ENCODE measurements at places on chromosomes 2 and 18.
A peak's percentile ranks its signal among the peaks of the same experiment; 100 is the strongest.

DNA sequence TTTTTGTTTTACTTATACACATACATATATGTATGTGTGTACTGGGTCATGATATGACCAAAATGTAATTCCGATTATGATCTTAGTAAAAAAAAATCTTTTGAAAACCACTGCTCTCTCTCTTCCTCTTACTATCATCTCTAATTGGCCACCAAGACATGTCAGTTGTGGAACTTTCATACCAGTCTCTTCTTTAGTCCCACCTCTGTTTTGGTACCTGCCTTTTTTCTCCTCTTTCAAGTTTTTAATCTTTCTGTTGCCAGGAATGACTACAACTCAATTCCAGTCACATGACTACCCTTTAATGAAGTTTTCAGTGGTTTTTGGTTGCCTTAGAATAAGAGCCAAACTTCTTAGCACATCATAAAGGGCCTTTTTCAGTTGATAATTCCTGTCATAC is 17.1 kb downstream of the RBM44 start:
- DNase-seq = no peak

GRCh38 chr2:143730155-143730952 is 601.1 kb downstream of the ARHGAP15 start:
- no peak for DNase-seq

- DNase-seq = no peak
Observed at GRCh38 chr2:179262077-179262660, 2.5 kb downstream of the SESTD1 start.

DNA sequence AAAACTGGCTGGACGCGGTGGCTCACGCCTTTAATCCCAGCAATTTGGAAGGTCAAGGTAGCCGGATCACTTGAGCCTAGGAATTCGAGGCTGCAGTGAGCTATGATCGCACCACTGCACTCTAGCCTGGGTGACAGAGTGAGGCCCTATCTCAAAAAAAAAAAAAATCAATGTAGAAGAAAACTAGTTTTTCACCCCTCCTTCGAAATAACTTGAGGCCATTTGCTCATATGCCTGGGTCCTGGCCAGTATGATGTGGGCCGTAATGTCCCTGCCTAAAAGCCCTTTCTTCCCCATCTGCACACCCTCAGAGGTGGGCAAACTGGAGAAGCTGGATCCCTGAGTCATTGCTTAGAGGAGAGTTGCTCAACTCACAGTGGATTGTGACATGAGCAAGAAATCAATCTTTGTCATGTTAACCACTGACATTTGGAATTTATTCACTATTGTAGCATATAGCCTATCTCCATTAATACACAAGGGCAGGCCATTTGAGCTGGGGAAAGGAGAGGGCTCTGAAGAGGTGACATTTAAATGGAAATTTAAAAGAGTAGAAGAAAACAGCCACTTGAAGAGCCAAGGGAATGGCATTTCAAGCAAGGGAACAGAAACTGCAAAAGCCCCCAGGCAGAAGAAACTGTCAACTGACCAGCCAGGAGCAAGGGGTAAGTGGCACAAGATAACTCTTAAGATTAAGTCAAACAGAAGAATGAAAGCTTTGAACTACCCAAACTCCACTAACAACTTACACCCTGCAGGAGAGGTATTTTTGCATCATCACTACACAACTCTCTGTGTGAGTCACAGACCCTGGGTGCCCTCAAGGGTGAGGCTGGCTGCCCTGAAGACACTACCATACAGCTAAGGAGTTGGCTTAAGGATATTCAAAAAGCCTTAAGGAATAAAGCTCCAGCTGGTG is 7.6 kb upstream of the METTL21A start:
- no peak for DNase-seq

GRCh38 chr2:5673145-5674025 is 18.8 kb upstream of the SOX11 start:
- peak; percentile 60 for DNase-seq

- no peak for DNase-seq
Observed at GRCh38 chr2:71153585-71154224, 23.3 kb downstream of the MPHOSPH10 start.

GRCh38 chr2:109531221-109531620 is 82.5 kb downstream of the SEPTIN10 start:
- DNase-seq = no peak

DNA sequence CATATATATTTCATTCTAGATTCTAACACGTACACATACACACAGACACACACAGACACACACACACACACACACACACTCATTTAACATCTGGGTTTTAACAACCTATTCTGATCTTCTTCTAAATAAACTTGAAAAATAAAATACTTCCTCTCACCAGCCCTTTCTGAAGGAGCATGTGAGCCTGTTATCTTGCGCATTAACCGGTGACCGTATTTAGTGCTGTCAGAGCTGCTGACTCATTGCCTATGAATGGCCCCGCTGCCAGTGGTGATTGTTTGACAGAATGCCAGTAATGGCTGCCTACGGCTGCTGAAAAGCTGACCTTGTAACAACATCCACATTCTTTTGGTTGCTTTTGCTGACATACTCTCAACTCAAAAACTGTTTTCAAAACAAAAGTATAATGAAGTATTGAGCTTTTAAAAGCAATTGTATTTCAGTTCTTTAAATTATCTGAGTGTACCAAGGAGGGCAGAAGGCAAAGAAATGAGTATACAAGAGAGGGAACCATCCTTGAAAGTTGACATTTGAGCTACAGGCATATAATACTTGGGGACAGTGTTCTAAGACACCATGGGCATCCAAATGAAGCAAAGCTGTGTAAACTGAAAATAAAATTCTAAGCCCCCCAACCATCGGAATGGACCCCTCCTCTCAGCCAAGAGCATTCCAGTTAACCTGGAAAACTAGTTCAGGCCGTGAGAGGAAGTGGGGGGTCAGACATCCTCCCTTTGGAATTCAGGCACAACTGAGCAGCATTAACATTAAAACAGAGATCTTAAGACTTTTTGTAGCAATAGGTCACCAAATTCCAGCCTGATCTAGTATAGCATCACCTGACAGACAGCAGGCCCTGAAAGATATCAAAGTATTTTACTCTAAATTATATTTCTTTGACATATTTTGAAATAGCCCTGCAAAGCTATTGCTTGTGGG is 50.2 kb upstream of the DTNA start:
- peak; percentile 23 for DNase-seq

DNA sequence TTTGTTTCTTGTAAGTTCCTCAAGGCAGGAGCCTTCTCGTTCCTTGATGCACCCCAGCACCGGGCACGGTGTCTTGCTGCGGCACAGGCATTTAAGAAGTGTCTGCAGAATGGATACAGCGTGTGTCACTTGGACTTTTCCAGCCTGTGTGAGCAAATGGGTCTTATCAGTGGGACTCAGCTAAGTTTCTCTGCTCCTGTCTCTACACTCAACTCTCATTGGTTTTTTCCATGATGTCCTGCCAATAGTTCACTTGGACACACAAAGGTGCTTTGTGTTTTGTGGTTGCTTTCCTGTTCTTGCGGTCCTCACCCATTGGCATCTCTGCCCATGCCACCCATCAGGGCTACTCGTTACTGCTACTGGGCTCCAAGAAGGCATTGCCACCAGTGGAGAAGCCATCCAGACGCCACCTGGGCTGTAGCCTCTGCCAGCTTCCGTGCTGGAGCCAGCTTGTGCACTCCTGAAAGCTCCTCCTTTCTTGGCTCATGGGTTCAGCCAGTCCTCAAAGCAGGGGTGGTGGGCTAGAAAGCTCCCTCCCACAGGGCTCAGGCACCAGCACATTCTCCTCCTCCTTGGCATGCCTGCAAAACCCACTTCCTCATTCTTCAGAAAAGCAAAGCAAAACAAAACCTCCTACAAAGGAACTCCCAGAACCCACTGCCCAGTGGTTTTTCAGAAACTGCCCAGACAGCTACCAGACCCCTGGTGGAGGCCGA is 41.4 kb downstream of the IL1R2 start:
- DNase-seq = no peak

- no peak for DNase-seq
Observed at GRCh38 chr2:231546014-231546715, 15.9 kb upstream of the NMUR1 start.

- no peak for DNase-seq
Observed at GRCh38 chr2:88307817-88308216, 137.7 kb downstream of the THNSL2 start.

DNA sequence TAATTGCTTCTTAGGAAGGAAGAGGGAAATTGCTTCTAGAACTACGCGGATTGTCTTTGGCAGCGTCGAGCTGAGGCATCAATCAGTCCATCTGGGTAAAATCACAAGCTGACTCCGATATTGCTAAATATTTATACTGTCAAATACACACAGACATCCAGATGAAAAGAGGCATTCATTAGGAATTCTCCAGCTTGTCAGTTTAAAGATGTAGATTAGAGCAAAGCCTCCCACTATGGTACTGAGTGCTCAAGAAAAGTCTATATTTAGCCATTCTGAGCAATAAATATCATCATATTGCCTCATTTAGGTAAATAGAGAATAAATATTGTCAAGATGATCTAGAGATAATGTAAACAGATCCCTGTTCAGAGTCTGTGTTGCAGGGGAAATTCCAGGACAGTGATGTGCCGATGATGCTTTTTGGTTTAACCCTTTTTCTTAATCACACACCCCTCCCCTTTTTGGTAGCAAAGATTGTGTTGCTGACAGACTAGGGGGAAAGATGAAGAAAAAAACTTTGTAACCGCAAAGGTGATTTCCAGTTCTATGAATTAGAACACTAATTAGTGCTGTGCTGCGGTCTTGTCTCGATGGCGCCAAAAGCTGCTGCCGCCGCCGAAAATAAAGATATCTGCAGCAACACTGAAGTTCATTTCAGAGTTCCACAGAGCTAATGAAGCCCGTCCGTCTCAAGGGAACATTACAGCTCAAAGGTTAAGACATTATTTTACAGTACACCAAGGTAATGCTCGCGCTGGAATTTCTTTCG is 171.8 kb downstream of the PTGR3 start:
- DNase-seq = no peak

DNA sequence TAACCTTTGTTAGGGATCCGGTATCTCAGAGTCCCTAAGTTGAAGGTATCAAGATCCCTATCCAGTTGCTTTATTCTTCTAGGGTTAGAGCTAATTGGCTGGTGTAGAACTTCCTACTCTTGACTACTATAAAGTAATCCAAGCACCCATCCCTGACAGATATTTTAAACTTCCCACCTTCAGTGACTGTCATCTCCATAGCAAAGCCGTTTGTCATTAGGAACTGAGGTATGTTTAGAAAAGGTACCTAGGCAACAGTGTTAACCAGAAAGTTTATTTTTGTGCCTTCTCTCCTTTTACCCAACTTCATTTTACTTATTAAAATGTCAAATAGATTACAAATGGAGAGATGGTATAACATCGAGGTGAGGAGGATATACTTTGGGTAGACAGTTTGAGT is 4.5 kb downstream of the FAM117B start:
- DNase-seq = no peak

GRCh38 chr2:96245609-96246390 is 20.0 kb downstream of the TMEM127 start:
- DNase-seq = no peak

- no peak for DNase-seq
Observed at GRCh38 chr2:173400760-173401159, 46.1 kb downstream of the CDCA7 start.

DNA sequence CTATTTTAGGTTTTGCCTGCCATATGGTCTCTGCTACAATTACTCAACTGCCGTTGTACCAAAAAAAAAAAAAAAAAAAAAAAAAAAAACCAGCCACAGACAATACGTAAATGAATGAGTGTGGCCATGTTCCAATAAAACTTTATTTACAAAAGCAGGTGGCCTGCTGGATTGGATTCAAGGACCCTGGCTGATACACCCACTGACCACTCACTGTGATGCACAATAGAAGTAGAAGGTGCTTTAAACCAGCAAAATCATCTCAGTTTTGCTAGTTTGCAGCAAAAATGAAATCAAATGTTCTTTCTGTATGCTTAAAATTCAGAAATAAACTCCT is 137.4 kb downstream of the AKAIN1 start:
- DNase-seq = no peak

DNA sequence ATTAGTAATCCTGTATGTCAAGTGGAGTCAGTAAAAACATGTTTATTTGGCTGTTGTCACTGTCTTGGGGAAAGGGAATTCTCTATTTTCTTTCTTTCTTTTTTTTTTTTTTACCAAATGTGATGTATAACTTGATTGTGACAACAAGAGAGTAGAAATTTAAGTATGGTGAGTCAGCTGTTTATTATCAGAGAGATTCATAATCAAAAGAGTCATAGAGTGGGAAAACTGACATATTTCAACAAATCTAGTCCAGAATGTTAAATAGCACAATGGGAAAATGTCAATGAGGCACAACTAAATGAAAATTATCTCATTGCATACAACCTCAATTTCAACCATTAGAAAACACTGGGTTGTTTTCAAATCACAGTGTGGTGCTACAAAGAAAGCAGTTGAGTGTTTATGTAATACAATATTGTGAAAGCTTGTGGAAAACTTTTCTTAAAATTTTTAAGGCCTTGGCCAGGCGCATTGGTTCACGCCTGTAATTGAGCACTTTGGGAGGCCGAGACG is 111.9 kb upstream of the DTNA start:
- no peak for DNase-seq

DNA sequence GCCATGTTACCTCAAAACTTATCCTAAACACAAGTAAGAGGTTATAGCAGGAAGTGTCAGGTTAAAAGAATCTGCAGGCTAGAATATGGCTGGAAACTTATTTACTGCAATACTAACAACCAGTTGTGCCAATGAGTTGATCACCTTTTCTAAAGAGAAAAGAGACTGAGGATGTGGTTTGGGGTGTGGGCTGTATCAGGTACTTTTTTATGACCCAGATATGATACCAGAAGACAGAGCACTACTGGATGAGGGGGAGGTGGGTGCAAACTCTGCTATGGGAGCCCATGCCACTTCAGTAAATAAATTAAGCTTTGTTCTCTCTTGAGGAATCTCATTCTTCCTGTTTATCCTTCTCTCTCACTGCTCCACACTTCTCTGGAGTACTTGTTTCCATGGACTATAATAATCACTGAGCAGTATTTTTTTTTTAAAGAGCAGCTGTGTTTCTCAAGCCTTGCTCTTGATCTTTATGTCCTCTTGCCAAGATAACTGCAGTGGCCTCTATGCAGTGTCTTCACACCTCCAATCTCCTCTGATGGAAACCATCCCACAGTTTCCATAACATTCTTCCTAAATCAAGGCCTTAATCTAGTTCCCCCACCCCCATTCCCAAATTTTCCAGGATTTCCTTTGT is 51.2 kb upstream of the NOSTRIN start:
- no peak for DNase-seq

GRCh38 chr2:9178110-9178903 is 28.3 kb upstream of the ASAP2 start:
- no peak for DNase-seq

DNA sequence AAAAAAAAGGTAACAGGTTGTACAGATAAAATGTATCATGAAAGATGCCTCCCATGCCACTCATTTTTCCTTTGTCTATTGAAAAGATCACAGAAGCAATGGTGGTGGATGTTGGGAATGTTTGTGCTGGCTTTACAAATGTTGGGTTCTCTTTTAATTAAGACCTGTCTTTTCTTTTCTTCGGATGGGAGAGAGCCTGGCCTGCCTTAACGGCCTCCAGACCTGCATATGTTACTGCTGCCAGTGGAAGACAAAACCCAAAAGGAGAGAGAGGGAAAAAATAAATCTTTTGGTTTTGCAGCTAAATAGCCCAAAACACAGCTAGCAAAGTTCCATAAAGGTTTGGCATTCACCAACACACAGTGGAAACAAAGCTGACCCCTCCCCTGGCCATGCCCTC is 50.5 kb upstream of the FZD7 start:
- no peak for DNase-seq

GRCh38 chr2:83069724-83070123 is 1389.4 kb downstream of the SUCLG1 start:
- no peak for DNase-seq

GRCh38 chr2:54755641-54756326 is 32.3 kb downstream of the EML6 start:
- DNase-seq = no peak

GRCh38 chr2:174337337-174338146 is 2.8 kb downstream of the SP9 start:
- peak; percentile 61 for DNase-seq
